Activated CD4-positive, alpha-beta T cell treated with anti-CD3 and anti-CD28 coated beads, Interleukin-2, amount 50 U/mL, for 48 hours (primary cell): ENCODE measurements at places on chromosomes 1 and 21.

DNA sequence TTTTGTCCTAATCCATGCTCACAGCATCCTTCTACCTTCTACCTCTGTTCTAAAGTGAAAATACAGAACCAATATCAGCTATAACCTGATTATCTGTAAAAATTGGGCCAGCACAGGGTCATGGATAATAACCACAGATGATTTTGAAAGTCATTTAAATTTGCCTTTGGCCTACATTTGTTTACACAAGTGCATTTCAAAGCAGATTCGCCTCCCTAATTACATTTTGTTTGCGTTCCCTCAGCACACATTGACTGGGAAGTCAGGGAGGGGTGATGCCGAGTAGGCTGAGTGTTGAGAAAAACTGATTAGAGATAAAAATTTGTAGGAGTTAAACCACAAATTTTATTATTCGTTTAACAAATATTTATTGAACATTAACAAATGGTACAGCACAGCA lies 19.2 kb upstream of the RGS8 start:
- DNase-seq, result no peak

DNA sequence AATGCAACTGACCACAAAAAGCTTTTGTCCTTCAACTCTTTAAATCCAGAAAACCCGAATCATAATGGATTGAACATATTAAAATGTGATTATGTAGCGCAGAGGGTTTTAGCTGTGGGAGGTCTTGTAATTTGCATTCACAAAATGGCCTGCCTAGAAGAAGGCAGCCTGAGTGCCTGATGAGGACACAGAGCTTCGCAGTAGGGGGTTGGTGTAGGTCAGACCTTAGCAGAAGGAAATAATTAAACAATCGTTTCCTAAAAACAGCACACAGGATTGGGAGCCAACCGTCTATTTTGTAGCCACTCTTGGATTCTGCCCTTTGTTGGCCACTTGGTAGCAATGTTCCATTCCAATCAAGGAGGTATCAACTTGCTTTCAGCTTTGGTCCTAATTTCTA lies 195.7 kb upstream of the KIAA0040 start:
- no peak for DNase-seq

DNA sequence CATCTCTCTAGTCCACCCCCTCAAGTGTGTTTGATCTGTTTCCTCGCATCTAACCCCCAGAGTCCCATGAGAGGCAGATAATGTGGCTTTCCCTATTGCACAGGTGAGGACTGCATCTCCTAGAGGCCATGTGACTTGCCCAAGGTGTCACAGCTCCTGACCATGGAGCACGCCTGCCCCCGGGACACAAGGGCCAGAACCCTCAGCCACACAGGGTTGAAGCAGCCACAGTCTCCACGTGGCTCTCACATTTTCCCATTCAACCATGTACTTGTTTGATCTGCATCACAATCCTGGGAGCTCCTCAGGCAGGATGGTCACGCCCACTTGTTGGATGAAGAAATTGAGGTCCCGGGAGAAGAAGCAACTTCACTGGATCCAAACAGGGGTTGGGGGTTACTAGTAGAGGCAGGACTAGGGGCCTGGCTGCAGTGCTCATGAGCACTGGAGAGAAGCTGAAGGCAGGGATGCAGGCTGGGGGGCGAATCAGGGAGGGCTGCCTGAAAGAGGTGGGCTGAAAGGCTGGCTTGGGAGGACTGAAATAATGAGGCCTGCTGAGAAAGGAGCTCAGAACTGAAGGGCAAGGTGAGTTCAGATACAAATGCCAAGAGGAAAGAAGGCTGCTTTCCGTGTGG lies 207.9 kb downstream of the PTPRU start:
- no peak for DNase-seq

GRCh38 chr1:199308349-199308846 lies 669.6 kb downstream of the PTPRC start:
- no peak for DNase-seq

DNA sequence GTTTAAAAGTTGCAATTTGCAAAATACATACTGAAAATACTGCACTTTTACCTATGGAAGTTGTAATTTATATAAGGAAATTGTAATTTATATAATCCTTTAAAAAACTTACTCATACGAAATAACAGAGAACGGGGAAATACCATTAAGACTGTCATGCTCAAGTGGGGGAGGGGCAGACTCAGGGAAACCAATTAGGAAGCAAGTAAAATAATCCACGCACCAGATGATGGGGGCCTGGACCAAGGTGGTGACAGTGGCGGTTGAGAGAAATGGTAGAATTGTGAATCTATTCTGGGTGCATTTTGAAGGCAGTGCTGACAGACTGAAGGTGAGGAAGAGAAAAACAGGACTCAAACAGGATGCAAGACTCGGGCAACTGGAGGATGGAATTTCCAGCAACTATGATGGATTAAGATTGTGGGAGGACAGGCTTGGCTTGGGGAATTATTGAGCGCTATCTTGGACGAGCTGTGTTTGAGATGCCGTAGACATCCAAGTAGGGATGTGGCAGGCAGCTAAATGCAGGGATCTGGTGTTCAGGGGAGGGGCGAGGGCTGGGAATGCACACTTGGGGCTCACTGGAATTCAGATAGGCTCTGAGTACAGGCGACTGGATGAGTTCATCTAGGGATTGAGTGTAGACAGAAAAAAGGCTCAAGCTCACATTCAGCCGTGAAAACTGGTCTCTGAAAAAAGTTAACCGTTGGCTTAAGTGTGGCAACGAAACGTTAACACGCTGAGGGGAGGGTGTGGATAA lies 977 bp downstream of the LCA5L start:
- DNase-seq, result no peak

DNA sequence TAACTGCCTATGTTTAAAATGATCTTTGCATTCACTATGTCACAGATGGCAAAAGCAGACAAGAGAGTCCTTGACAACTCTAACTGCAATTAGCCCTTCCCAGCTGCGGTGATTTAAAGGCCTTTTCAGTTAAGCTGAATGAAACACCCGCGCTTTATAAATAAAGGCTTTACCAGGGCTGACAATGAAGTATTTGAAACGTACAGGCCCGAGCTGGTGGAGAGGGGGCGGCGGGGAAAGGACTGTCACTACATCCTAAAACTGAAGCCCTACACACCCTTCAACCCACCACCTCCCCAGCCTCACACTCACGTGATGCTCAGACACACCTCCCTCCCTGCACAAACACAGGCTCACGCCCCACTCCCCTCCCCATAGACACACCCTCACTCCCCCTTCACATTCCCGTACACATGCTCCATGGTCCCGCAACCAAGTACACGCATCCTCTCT lies 45.5 kb downstream of the GRIK3 start:
- DNase-seq, result no peak

GRCh38 chr1:195866091-195866780 lies 742.0 kb downstream of the KCNT2 start:
- no peak for DNase-seq

DNA sequence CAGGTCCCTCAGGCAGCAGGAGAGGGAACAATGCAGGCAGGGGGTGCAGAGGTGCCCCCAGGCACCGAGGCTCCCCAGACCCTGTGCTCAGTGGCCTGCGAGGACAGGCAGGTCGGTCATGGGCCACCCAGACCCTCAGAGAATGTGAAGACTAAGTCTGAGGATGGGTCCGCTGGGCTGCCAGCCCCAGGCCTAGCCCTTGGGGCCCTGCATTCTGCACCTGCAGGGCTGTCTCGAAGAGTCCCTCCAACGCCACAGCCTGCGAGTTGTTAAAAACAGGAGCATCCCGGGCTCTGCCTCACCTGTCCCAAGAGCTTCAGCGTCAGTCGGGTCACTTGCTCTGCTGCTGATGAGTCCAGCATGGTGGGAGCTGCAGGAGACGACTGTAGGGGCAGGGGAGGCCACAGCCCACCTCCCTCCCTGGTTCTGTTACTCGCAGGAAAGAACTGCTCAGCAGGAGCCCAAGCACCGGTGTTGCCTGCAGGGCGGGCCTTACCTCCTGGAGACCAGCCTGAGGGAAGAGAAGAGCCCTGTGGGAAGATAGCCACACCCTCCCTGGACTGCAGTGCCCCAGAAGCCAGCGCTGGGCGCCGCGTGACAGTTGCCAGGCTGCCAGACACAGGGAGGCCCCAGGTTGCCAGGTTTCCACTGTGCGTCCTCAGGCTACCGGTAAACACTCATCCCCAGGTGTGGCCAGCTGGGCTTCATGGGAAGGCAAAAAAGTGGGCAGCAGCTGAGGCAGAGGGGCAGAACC lies 5.8 kb downstream of the C21orf58 start:
- DNase-seq, result no peak

GRCh38 chr1:23748016-23748415 lies 4.7 kb downstream of the ELOA start:
- DNase-seq, result no peak

- DNase-seq, result no peak
Observed at GRCh38 chr21:45148316-45148990, 74.1 kb downstream of the ADARB1 start.

- DNase-seq, result no peak
Observed at GRCh38 chr1:230857822-230858221, 10.5 kb downstream of the C1orf198 start.

GRCh38 chr1:162835157-162835899 lies 25.6 kb downstream of the CCDC190 start:
- DNase-seq, result no peak

GRCh38 chr1:224670506-224670905 lies 54.4 kb downstream of the CNIH3 start:
- DNase-seq, result no peak

DNA sequence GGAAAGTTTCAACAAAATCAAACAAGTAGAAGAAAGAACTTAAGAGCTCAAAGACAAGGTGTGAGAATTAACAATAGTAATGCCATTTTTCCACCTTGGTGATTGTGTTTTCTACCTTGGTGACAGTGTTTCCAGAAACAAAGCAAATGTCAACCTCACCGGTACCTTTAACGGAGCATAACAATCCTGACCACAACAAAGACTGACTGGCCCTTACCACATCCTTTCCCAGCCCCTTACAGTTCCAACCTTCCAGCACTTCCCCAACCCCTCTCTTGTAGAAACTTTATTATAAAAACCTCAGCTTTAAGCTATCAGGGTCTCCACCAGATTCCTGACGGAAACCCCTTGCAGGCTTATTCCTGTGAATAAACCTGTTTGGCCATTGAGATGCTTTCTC lies 16.7 kb downstream of the STYXL2 start:
- no peak for DNase-seq

DNA sequence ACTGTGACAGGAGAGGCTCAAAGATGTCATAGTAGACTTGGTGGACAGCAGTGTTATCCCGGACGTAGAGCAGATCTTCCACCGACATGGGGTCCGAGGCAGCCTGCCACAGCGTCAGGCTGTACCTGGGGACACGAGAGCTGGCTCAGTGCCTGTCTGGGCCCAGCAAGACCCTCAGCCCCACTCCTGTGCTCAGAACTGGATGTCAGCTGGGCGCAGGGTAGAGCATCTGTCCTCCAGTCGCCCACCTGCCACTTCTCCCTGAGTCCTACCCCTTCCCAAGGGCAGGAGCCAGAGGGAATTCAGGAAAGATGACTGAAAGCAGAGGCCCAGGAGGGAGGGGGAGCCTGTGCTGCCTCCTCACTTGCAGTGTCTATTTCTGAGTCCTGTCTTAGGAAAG lies 11.7 kb downstream of the FAM151A start:
- DNase-seq, result no peak

DNA sequence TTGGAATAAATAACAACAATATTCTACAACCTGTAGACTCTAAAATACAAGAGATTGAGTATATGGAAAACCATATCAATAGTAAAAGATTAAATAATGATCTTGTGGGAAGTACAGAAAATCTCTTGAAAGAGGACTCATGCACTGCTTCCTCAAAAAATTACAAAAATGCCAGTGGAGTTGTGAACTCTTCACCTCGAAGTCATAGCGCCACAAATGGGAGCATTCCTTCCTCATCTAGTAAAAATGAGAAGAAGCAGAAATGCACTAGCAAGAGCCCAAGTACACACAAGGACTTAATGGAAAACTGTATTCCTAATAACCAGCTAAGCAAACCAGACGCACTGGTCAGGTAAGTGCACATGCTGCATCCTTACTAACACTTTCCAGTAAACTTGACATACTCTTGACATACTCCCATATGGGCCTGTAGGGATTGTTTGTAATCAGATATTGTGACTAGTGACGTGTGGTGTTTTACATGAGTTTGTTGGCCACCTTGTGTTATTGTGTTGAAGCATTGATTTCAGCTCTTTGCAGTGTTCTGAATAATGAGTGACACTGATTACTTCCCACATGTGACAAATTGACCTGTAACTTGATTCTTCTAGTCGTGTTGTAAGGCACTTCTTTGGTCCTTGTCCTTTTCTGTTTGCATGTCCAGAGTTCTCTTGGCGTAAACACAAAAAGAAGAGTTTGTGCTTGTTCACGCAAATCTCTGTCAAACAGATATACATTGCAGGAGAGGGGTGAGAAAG lies 28.0 kb downstream of the MACO1 start:
- DNase-seq, result no peak

DNA sequence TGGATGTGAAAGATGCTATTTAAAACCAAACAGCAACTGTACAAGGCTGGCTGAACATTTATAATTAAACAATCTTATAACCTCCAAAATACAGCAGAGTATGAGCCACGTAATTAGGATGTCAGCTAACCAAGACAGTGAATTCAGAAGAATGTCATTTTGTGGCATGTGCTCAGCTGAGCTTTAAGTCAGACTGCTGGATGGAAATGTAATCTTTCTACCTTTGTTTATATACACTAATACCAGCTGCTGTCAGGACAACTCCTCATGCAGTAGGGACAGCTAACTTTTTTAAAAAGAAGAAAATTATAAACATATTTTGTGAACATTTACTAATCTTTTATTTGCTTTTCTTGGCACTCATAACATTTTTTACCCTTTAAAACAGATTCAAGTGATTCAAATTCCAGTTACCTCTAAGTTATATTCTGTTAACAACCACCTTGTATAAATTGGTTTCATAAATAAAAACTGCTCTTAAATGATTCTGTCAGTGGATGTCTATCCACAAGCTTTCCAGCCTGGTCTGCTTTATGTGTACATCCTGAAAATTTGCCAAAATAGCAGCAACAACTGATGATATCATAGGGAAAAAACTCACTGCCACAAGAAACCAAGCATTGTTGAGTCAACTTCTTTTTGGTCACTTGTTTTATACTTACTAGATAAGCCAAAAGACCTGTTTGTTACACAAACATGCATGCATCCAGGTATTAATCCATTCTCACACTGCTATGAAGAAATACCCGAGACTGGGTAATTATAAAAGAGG lies 36.1 kb downstream of the DPH5 start:
- no peak for DNase-seq
